Sigmoid colon (tissue), 7 donors: ENCODE measurements at places on chromosomes 13 and 19. TPM values are rescaled to one million over a fixed set of nuclear protein-coding genes. Genes with fewer than 3 reads are reported as not detected.

OR7A5 gene
- not detected for total RNA-seq

DNA sequence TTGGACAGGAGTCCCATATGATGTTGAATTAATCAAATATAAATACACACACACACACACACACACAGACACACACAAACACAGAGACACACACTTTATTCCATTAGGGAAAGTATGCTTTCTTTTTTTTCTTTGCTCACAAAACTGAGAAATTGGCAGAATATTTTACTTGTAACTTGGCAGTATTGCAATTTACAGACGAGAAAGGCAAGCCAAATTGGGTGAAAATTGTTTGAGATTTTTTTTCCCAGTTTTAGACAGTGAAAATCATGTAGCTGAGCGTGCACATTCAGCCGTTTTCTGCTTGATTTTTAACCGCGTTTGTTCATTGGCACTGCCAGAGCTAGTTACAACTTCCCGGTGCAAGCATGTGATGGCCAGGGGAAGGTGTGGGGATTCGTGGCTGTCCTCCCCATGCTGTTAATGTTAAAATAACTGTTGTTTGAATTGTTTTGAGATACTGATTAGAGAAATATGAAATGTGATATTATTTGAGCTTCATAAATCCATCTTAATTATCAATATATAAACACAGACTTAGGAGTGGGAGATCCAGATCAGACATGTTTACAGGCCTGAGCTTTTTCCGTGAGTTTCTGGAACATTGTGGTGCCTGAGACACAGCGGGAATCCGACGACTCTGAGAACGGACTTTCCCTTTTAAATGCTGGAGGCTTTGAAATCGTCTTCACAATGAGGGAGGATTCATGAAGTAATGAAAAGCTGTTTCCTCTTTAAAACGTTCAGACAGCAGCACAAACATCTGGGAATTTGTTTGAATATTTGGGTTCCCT, 125.5 kb downstream of the KCNRG start:
- DNase-seq, result no peak

DNA sequence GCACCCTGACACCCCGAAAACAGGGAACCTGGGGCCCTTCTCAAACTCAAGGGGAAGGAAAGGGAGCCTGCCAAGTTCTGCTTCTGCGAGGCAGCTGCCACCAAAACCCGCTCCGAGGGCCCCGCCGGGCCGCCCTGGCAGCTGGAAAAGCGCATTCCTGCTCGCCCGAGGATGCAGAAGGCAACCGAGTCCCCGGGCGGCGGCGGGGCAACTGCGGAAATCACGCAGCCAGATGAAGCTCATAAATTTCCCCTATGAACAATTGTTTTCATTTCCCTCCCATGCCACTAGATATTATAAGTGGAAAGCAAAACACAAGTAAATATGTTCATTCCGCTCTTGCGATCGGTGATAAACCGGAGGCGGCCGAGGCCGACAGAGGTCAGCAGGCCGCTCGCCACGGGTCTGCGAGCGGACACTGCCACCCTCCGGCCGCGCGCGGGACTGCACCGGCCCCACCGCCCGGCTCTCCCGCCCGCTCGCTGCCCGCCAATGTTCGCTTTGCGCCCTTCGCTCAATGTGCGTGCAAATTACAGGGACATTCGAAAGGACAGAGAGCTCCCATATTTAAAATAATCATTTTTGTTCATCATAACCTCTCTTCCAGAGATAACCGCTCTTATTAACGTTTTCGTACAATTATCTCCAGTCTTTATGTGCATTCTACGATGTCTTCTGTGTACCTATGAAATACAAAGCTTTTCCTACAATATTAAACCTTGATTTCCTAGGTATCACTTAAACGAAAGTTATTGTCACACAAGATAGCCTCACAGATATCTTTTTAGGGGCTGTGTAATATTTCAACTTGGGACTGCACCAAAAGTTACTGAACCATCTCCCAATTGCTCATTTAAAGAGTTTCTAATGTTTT, 120.8 kb upstream of the ZNF507 start:
- no peak for DNase-seq

RASL11A gene
- total RNA-seq, result 123 TPM

IGLON5 gene
- total RNA-seq, result not detected

DNA sequence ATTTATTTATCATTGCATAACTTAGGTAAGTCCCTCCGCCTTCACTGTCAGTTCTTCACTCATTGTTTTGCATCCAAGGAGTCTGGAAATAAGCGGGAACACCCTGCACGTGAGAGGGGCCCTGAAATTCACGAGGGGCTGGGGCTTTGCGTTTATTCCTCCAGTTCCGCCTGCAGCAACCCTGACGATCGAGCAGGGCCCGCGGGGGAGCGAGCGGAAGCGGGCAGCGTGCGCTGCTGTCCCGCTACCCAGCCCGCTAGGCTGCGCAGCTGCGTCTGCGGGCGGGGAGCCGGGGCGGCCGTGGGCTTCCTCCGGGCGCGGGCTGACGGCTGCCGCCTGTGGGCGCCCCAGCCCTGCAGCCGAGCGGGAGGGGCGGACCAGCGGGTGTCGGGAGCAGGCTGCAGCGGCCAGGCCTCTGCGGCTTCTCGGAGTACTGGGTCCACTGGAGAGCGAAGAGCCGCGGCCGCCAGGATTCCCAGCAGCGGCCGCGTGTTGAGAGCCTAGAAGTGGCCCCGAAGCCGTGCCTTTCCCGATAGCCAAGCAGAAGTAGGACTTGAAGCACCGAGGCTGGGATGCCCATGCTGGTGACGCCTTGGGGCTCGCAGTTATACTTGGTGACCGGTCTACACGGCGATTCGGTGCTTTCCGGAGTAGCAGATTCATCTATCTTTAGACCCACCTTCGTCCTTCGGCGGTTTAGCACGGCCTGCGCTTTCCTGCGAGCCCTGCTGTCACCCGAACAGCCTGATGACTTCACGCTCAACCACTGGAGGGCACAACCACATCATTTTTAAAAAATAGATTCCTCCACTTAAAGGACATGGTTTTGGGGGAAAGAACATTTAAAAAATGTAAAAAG, 32.9 kb upstream of the SACS start:
- peak; percentile 82 for DNase-seq

DNA sequence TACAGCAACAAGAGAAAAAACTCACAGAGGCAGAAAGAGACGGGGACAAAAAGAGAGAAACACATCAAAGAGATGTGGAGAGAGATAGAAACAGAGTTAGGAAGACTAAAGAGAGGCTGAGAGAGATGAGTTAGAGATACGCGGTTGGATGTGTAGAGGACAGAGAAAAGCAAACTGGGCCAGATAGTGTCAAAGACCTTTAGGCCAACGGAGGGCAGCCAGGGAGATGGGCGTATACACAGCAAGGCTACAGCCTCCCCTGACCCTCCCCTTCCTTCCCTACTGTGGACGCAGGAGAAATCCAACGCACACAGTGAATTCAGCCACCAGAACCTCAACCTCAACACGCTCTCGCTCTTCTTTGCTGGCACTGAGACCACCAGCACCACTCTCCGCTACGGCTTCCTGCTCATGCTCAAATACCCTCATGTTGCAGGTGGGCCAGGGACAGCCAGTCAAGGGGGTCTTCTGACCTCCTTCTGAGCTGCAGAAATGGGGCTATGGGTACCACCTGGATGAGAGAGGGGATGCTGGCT, 18.7 kb downstream of the CYP2B6 start:
- DNase-seq, result no peak

REEP6 gene
- not detected for total RNA-seq

- no peak for DNase-seq
Observed at GRCh38 chr13:93851236-93851635, 624.6 kb downstream of the GPC6 start.

GRCh38 chr13:106373989-106374572, 161.4 kb downstream of the EFNB2 start:
- DNase-seq, result peak; percentile 72

DNA sequence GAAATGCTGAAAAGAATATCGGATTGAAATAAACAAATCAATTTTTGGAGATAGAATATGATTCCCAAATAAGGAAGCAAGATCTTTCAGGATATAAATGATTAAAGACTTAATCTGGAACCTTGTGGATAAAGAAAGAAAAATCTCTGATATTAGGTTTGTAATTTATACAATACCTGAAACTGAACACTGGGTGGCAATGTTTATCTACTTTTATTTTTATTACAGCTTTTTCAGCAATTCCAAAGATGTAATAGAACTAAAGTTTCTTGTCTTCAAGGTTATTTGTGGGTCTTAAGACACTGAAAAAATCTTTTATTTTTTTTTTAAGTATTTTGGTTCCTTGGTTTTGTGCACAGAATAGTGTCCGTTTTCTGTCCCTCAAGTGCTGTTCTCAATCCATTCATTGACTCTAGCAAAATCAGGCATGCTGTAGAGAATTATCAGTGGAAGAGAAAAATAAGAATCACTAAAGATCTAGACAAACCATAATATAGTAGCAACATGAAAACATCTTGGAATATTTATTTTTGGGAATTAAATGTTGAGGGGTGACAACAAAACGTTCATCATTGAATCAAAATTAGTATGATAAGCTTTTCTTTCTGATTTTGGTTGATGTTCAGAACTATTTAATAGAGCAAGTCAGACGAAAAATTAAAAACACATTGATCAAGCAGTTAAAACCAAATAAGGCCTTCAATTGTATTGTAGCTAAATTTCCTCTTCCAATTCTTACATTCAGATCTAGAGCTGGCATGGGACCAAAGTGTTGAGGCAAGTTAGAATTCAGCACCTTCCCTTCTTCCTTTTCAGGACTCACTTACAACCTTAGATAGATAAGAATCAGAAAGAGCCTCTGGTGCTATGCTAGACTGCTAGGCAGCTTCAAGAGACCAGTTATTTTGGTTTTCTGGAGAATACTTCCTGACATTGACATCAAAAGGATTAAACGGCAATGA, 704.4 kb upstream of the PCDH20 start:
- no peak for DNase-seq

- DNase-seq, result no peak
Observed at GRCh38 chr13:80157261-80157932, 183.5 kb downstream of the SPRY2 start.

GRCh38 chr13:60312851-60313505, 84.0 kb upstream of the TDRD3 start:
- DNase-seq, result no peak

DNA sequence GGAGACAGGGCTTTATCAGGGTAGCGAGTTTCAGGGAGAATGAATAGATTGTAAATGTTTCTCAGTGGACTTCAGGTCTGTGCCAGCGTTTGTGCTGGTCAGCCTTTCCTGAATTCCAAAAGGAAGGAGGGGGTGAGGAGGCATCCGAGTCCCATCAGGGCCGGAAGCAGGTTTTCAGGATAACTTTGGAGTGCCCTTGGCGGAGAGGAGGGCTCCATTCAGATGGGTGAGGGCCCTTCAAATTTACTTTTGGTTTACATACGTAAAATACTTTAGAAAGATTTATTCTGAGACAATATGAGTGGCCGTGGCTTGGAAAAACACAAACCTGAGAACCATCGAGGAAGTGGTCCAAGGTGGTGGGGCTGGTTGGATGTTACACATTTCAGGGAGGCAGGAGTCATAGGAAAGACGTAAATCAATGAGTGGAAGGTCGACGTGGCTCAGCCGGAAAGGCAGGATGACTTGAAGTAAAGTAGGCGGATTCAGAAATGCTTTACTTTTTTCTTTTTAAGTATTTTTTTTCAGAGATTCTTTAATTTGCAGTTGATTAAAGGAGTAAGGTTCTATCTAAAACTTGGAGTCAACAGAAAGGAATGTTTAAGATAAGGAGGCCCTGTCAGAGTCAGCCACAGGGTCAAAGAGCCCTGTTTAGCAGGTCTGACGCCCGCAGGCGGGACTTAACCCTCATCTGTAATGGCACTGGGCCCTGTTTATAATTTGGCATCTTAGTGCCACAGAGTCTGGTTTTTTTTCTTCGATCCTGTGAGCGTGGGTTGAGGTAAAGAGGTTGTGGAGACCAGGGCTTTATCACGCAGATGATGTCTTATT, 32.8 kb downstream of the ATP11A start:
- DNase-seq, result no peak

KIR3DL2 gene
- total RNA-seq, result not detected

S1PR2 gene
- 7.1 TPM for total RNA-seq

GRCh38 chr19:19366434-19367396, 38.8 kb upstream of the GATAD2A start:
- DNase-seq, result no peak

GRCh38 chr13:72763411-72763810, 18.3 kb downstream of the DIS3 start:
- no peak for DNase-seq

KLK12 gene
- total RNA-seq, result not detected

DNA sequence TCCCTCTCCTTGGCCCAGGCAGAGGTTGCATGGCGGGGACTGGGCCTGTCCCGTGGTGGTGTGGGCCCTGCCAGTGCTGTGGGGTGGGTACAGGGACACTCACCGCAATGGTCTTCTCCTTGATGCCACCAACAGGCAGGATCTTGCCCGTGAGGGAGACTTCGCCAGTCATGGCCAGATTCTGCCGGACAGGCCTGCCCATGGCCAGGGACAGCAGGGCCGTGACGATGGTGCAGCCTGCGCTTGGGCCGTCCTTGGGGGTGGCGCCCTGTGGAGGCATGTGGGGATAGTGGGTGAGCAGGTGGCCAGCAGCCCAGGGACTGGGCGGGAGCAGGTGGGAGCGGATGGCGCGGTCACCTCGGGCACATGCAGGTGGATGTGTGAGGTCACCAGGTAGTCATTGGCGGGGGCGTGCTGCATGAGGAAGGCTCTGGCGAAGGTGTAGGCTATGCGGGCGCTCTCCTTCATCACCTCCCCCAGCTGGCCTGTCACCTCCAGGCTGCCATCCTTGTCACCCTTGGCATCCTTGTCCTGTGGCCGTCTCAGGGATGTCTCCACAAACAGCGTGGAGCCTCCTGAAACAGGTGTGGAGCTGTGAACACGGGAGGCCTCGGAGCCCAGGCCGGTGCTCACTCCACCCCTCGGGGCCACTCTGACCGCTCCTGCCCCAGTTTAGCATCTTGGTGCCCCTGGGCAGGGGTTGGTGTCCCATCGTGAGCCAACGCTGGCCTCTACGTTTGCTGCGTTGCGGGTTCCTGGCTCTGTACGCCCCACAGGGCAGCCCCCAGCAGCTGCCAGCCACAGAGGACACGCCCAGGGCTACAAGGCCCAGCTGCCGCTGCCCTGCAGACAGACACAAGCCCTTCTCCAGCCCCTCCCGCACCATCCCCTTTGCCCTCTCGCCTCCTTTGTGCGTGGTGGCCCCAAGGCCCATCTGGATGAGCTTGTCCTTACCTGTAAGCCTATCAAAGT, 3.4 kb downstream of the RPL36 start:
- peak; percentile 65 for DNase-seq

ELSPBP1 gene
- total RNA-seq, result not detected

GRCh38 chr19:925526-926322, at the start of gene ARID3A:
Gene ARID3A (plus strand): TSS chr19:926035. CDS start chr19:929529, 3,494 bp downstream.
- DNase-seq, result peak; percentile 92

PTBP1 gene
- 53.8 TPM for total RNA-seq

- DNase-seq, result no peak
Observed at GRCh38 chr13:64993514-64994164, 2236.5 kb downstream of the PCDH9 start.

- no peak for DNase-seq
Observed at GRCh38 chr13:70362820-70363570, 254.7 kb upstream of the KLHL1 start.

VSIG10L gene
- total RNA-seq, result 0.55 TPM
